ENCODE measurements at places on chromosomes 16 and 17. TPM values are rescaled to one million over a fixed set of nuclear protein-coding genes. Genes with fewer than 3 reads are reported as not detected.

DNA sequence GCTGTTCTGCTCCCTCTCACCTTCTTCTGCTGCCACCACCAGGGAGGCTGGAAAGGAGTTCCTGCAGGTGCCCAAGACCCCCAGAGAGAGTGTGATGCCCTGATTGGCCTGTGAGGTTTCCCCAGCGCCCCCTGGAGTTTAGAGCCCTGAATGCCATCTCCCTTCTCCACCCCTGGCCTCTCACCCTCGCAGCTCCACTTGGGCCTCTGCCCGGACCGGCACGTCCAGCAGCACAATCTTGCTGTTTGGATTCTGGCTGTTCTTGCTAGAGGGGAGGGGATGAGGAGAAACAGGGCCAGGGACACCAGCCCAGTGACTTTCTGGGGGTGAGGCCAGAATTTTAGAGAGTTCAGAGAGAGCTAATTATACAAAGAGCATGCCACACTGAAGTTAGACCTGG lies 12.5 kb upstream of the FAM171A2 start:
- no peak for DNase-seq
- H3K4me1 ChIP-seq, result no peaks in the 10 kb centered on the region

GRCh38 chr16:11273721-11274324 lies 394 bp upstream of the PRM3 start:
- peak overlapping the region; percentile 80 for H3K27ac ChIP-seq
- DNase-seq, result no peak
- H3K4me3 ChIP-seq, result no peak overlapping the region
- H3K4me1 ChIP-seq, result peaks cover 10% of the 10 kb centered on the region
- H3K27me3 ChIP-seq, result no peaks in the 10 kb centered on the region

GRCh38 chr16:80596507-80597207 lies 55.9 kb downstream of the DYNLRB2 start:
- no peak overlapping the region for H3K4me3 ChIP-seq
- H3K36me3 ChIP-seq, result no peaks in the 10 kb centered on the region
- no peak for DNase-seq

GRCh38 chr17:876272-876671 lies 94.1 kb downstream of the MRM3 start:
- no peak overlapping the region for H3K27ac ChIP-seq
- DNase-seq, result no peak
- H3K27me3 ChIP-seq, result no peaks in the 10 kb centered on the region
- no peaks in the 10 kb centered on the region for H3K36me3 ChIP-seq
- peaks cover 8% of the 10 kb centered on the region for H3K4me1 ChIP-seq

Gene EFCAB13
- total RNA-seq, result 3.1 TPM
